Transverse colon (tissue), 4 donors: ENCODE measurements at places on chromosomes 7 and 10. TPM values are rescaled to one million over a fixed set of nuclear protein-coding genes. Genes with fewer than 3 reads are reported as not detected.

DNA sequence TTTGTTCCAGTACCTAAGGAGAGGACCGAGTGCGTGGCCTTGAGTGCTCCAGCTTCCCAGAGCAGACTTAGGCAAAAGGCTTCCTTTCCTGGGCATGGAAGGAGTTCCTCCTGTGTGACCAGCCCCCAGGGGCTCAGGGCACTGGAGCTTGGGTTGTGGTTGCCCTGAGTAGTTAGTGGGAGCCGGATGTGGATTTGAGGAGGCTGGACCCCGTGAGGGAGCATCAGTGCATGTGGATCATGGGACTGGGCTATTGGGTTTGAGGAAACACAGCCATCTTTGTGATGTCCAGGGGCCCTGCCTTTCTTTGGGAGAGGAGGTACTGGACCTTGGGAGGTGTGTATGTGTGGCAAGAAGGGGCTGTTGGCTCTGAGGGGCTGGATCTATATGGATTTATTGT lies 8.4 kb downstream of the LRMDA start:
- no peak for DNase-seq

SPDYE6 gene
- total RNA-seq: not detected

DNA sequence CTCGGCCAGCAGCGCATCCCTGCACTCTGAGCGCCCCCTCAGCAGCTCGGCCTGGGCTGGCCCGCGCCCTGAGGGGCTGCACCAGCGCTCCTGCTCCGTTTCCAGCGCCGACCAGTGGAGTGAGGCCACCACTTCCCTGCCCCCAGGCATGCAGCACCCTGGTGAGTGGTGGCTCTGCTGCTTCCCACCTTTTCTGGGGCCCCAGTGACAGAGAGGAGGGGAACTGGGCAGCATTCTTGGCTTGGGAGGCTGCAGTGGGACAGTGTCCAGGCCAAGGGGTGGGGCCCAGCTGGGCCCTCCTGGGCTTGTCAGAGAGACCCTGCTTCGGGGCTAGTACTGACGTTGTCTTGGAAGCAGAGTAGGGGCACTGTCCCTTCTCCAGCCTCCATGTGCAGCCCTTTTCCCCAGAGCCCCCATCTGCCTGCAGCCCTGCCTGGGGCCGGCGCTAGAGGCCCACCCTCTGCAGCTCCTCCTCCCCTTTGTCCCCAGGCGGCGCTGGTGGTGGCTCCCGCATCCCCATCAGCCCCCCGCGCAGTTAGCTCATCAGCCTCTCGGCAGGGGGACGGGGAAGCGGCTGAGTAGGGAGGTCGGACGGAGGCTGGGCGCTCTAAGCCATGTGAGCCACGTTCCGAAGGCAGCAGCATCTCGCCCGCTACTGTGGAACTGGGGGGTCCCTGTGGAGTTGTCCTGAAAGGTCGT lies 29.2 kb downstream of the GBX1 start:
- peak; percentile 4 for DNase-seq

DGKI gene
- 0.64 TPM for total RNA-seq

- DNase-seq: no peak
Observed at GRCh38 chr10:4125776-4126175, 340.8 kb upstream of the KLF6 start.

- no peak for DNase-seq
Observed at GRCh38 chr7:34240417-34240816, 335.1 kb downstream of the BMPER start.

DNA sequence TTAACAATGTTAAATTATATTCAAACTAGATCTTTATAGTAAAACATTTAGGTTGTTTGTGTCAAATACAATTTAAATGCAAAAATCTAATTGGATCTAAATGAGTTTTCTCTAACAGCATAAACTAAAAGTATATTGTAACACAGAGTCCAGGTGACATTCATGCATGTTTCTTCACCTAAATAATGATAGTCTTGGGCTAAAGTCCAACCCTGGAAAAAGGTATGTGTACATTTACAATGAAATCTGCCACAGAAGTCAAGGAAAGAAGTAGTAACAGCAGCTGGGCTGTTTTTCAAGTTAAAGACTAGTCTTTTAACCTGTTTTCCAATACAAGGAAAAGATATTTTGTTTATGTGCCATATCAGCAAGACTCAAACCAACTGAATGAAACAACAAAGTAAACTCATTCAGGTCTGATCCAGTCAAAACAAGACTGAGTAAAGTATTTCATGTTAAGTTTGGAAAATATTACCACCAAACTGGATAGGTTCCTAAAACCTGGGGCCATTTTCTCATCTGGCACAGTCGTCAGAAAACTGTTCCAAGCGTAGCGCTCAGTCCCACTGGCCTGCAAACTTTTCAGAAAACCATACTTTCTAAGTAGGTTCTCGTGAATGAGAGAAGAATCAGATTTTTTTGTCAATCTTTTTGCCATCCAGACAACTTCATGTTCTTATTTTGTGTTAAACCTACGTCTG lies 349.2 kb downstream of the HGF start:
- DNase-seq: no peak

MAPK8 gene
- total RNA-seq: 126 TPM

DNA sequence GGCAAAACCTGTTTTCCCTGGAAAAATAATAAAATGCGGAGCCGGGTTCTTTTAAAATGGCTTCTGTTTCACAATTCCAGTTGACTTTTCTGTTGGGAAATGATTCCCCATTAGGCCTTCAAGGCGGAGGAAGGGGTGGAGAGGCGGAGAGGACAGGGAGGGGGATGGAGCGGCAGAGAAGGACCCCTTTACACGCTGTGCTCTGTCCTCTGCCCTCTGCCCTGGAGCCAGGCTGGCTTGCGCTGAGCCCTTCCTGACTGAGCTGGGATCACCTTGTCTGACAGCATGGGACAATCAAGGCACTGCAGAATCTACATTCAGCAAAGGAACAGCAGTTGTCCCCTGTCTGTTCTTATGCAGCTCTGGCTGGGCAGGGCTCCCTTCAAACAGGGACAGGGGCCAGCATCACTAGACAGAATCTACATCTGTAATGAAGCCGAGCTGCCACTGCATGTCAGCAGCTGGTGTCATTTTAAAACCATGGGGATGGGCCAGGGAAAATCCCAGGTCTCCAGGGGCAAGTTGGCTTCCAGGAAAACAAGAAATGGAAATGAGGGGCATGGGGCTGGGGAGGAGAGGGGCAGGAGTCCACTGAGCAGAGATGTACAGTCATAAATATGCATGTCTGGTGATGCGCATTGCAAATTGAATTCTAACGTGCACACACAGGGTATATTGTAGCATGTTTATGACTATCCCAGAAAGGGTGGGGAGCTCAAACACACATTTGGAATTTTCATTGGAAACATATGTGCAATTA lies 120.0 kb downstream of the MKX start:
- DNase-seq: no peak

TACC2 gene
- total RNA-seq: 108 TPM

CALHM1 gene
- not detected for total RNA-seq
